SW480 (cell line): ENCODE measurements at places on chromosomes 3 and 15.
A peak's percentile ranks its signal among the peaks of the same experiment; 100 is the strongest.

GRCh38 chr3:76652524-76652923, 387.4 kb upstream of the ROBO2 start:
- DNase-seq, result no peak

GRCh38 chr15:100786901-100787566, 92.6 kb upstream of the ALDH1A3 start:
- DNase-seq, result no peak

DNA sequence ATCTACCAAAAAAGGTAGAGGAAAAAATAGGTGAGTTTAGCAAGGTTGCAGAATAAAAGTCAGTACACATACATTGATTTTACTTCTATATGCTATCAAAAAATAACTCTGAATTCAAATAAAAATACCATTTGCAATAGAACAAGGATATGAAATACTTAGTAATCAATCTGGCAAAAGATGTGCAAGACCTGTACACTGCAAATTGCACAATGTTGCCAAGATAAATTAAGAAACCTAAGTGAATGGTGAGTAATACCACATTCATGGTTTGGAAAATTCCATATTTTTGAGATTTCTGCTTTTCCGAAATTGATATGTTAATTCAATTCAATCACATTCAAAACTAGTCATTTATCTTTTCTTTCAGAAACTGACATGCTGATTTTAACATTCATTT, 464.8 kb downstream of the EPHA3 start:
- DNase-seq, result no peak

- no peak for DNase-seq
Observed at GRCh38 chr3:138937690-138938055, 9.3 kb downstream of the FOXL2 start.

DNA sequence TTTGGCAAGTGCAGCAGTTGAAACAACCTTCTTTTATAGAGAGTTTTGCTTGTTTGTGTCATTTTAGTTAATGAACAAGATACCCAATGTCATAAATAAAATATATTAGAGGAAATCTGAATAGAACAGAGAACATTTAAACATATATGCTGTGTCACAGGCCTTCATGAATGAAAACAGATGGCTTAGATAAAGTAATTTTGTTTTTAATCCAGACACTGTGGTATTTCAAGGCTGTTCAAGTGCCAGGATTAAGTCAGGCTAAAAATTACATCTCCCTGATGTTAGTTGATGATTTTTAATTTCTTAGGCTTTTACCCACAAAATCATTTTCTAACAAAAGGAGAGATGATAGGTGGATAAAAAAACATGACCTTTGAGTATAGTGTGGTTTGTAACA, 4.9 kb upstream of the ACKR4 start:
- DNase-seq, result no peak

GRCh38 chr3:55675478-55675877, 188.4 kb upstream of the WNT5A start:
- no peak for DNase-seq

- no peak for DNase-seq
Observed at GRCh38 chr3:32856355-32856889, 38.6 kb downstream of the TRIM71 start.

GRCh38 chr3:194990454-194991337, 280.3 kb downstream of the XXYLT1 start:
- DNase-seq, result no peak

- DNase-seq, result no peak
Observed at GRCh38 chr3:17901893-17902292, 159.5 kb upstream of the TBC1D5 start.

DNA sequence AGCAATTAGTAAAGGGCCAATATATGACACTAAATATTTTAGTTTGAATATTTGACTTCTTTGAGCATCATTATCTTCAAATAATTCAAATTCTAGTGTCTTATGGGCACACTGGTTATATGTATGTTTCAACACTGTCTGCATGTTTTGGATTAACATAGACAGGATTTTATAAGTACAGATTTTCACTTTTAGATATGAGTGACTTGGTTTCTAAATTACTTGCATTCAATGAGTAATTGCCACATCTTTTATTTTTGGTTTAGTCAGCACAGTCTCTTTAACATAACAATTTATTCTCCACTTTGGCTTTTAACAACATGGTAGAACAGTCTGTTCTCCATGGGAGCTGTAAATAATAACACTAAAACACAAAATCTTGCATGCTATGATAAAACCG, 674.8 kb downstream of the TBL1XR1 start:
- no peak for DNase-seq

DNA sequence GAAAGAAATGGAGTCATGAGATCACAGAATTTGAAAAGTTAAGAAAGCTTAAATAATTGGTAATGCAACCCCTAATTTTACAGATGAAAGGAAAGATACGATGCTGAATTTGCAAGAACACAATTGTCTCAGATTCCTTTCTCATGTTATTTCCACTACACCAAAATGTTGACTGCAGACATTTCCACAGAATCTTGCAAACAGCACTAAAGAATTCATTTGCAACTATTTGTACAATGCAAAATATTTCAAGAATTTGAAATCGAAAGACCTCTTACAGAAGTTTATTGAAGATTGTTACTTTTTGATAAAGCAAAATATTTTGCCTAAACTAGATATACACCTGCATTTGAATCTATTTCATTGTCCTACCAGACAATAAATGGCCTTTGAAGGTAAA, 194.1 kb upstream of the KCNMB2 start:
- DNase-seq, result no peak

- peak; percentile 4 for DNase-seq
Observed at GRCh38 chr15:57376696-57377477, 582 bp downstream of the CGNL1 start.

DNA sequence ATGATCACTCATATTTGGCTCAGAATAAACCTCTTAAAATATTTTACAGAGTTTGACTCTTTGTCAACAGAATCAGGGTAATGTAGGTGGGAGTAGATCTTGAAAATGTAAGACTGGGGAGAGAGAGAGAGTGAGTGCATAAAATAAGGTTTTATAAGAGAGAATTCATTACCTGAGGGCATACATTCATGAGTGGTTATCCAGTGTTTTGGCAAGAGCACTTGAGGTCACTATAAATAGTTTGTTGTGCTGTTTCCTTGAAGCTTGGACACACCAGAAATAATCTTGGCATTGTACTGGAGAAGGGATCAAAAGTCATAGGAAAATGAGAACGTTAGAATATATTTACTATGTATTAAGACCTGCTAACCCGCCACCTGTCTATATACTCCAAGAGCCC, 33.4 kb downstream of the SLC28A2 start:
- DNase-seq, result no peak

DNA sequence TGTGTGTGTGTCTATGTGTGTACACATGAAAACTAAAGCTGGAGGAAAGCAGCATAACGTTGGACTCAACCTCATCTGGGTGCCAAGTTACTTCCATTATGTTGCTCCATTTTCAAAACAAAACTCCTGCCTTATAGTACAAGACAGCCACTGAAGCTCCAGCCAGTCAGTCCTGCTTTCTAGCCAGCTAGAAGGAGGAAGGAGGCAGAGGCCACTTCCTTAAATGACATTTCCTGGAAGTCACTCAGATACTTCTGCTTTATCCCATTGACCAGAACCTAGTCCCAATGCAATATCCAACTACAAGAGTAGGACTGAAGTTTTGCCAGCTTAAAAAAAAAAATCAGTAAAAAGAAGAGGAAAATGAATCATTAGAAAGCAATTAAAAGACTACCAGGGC, 31.7 kb downstream of the CADPS start:
- no peak for DNase-seq

DNA sequence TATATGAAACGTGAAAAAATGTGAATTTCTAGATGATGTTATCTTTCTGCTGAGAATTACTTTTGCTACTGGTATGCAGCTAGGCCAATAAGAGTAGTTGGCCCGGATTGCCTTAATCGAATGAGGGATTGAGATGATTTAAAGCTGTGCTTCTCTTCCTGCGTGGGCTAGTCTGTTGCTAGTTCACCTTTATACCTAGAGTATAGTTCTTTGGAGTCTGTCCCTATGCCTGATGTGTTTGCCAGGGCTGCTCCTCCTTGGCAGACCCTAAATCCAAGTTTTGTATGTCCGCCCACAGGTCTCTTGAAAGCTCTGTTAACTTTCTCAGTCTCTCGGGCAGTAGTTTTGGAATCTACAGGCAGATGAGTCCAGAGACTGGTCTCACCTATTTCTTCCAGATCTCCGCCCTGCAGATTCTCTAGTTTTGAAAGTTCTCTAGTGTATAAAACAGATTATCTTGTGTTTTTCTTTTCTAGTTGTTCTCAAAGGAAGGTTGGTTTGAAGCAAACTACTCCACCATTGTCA, 64.9 kb downstream of the MEF2A start:
- no peak for DNase-seq

- no peak for DNase-seq
Observed at GRCh38 chr15:80015156-80015555, 44.2 kb upstream of the BCL2A1 start.

DNA sequence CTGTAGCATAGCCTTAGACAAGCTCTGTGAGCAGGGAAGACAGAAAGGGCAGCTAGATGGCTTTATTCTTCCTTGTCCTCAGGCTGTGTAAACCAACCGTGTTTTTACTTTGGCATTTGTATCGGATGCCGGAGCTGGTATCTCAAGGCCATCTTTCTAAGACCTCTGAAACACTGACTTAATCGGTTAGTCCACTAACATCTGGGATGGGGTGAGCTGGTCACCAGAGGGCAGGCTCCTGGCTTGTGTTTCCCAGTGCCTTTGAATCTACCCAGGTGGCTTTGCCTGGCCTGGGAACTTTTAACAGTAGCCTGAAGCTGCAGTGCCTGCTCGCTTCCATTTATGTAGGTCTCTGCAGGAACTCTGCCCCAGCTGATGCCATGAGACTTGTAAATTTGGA, 252.7 kb downstream of the NR1D2 start:
- DNase-seq, result no peak

GRCh38 chr15:56725386-56725785, 7.9 kb downstream of the ZNF280D start:
- no peak for DNase-seq

GRCh38 chr3:41041462-41041861, 157.8 kb upstream of the CTNNB1 start:
- DNase-seq, result no peak

- no peak for DNase-seq
Observed at GRCh38 chr3:101680466-101680865, 3.5 kb upstream of the ZBTB11 start.

- DNase-seq, result no peak
Observed at GRCh38 chr3:133469140-133469731, 69.4 kb downstream of the BFSP2 start.

DNA sequence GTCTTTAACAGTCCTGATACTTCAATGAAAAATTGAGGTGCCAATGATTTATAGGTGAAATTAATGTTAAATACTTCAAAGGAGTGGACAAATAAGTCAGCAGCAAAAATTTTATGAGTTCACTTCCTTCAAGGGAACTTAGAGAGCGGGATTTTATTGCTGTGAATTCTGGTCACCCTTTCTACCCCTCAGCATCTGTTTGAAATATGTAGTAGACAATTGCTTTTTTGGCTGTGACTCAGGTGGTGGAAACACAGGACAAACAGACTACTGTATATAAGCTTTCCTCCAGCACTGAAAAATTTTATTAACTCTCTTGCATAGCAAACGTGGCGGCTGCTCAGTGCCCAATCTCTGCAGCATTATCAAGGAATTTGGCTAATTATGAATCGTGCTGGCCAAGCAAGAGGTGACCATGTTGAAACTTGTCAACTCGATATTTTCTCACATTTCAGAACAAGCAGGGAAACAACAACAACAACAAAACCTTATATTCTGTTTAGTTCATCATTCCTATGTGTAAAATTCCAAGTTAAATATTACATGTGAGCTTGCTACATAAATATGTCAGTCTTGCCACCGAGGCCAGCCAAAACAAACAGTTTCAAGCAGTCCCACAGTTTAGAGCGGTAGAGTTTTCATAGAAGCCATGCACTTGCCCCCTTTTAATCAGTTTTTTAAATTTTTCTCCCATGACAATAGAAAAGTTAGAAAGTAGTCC, 420.2 kb downstream of the FOXP1 start:
- no peak for DNase-seq

- DNase-seq, result peak; percentile 38
Observed at GRCh38 chr3:53255423-53255774, 423 bp downstream of the TKT start.

GRCh38 chr3:143605233-143605950, 242.9 kb downstream of the SLC9A9 start:
- DNase-seq, result no peak

DNA sequence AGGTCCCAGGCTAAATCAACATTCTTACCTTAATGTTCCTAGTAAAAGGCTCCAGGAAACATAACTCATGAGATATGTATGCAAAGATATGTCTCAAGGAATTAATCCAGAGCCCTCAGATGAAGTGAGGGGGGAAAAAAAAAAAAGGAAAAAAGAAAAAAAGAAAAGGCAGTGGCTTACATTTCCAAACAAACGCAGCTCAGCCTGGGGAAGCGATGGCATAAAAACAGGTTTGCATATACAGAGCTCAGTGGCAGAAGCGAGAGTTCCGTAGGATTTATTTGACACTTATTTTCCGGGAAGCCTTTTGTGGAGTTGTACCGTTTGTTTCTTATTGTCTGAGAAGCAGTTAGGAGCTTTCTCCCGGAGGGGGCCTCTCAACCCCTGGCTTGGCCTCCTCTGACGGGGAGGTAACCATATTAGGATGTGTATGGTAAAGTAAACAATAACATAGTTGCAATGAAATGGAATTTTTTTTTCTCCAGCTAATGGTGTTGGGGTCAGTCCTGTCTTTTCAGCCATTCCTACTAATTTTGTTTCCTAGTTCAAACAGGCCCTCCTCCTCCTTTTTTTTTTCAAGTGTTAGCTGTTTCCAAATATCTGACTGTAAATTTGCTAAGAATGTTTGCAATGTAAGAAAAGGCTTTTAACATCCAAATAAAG, 338.6 kb downstream of the FOXP1 start:
- DNase-seq, result no peak

DNA sequence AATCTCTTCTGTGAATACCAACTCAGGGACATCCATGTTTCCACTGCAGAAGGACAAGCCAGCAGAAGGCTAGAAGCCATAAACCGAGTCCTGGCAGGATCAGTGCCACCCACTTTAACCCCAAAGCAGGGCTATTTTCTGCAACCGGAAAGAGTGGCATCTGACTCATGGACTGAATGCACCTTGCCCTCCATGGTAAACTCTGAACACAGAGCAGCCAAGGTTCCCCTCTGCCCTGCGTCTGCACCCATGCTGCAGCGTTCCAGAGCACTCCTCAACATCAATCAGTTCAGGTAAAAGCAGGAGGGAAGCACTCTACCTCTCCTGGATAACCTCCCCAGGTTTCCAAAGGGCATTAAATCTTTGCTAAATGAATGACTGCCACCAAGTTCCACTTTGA, 801 bp upstream of the NGRN start:
- peak; percentile 62 for DNase-seq

- DNase-seq, result no peak
Observed at GRCh38 chr3:48156163-48156562, 32.1 kb downstream of the CDC25A start.
